Cardiac septum (tissue), 1 donor: ENCODE measurements at places on chromosomes 2 and 18. TPM values are rescaled to one million over a fixed set of nuclear protein-coding genes. Genes with fewer than 3 reads are reported as not detected.

DNA sequence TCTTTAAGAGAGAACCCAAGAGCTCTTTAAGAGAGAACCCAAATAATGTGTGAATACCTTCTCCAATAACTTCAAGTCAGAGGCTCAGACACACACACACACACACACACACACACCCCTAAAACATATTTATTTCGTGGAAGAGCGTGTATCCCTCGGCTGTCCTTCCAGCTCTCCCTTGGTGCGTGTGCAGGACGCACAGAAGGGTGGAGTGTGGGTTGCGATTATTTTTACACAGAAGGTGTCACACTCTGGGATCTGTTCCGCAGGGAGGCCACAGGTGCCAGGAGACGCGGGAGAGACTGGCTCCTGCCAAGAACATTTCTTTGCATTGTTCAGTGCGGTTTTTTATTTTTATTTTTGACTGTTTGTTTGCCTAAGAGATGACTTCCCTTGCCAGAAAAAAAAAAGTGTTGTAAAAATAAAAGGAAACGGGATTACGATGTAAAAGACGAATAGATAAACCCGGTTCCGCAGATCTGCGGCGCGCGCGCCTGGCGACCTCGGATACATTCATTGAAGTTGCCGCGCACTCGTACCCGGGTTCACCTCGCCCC lies 47.3 kb upstream of the ATP6V1B1 start:
- DNase-seq = no peak

DNA sequence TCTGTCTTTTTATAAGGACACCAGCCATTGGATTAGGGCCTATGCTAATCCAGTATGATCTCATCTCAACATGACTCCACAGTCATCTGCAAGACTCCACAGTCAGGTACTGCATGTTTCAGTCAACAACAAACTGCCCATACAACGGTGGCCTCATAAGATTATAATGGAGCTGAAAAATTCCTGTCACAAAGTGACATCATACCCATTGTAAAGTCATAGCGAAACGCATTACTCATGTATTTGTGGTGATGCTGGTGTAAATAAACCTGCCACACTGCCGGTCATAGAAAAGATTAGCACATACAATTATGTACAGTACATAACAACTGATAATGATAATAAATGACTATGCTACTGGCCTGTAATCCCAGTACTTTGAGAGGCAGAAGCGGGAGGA lies 102.2 kb downstream of the TEX51 start:
- no peak for DNase-seq

ERFE gene
- 0.62 TPM for total RNA-seq

- DNase-seq = no peak
Observed at GRCh38 chr2:110948027-110948674, 172.6 kb upstream of the BCL2L11 start.

SERPINB10 gene
- not detected for total RNA-seq

APCDD1 gene
- 9.9 TPM for total RNA-seq

DNA sequence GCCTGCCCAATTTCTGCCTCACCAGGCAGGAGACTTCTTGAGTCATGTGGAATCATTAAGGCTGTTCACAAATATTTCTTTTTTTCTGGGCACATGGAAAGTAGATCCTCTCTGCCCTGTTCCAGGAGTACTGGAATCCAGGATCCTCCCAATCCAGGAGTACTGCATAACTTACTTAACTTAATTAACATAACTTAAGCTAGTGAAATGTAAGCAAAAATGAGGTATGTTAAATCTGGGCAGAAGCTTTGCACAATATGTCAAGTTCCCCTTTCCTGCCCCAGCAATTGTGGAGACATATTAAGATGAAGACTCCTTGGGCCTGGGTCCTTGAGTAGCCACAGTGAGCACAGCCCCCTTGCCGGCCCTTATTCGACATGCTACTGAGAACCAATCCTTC lies 3.2 kb downstream of the CD207 start:
- DNase-seq = no peak

DGUOK gene
- total RNA-seq = 23.7 TPM

SLC66A3 gene
- 9.7 TPM for total RNA-seq

CHN1 gene
- total RNA-seq = 23.8 TPM

INHA gene
- 0.59 TPM for total RNA-seq

GRCh38 chr2:150140777-150141176 lies 346.7 kb downstream of the RND3 start:
- DNase-seq = no peak

DNA sequence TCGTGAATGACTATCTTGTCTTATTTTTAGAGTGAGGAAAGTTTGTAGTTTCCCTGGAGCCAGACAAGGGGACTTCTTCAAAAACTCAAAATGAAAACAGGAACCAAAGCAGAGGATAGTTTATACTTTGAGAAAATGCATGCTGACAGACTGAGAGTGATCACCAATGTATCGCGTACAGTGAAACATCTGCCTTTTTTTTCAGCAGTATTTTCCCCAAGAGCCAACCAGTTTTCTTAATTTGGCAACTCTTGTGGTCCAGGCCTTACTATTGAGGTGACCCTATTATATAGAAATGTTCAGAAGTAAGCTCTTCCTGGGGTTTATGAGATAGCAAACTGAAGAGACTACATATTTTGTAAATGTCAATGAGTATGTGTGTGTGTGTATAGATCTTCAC lies 153.7 kb upstream of the VRK2 start:
- no peak for DNase-seq

DNA sequence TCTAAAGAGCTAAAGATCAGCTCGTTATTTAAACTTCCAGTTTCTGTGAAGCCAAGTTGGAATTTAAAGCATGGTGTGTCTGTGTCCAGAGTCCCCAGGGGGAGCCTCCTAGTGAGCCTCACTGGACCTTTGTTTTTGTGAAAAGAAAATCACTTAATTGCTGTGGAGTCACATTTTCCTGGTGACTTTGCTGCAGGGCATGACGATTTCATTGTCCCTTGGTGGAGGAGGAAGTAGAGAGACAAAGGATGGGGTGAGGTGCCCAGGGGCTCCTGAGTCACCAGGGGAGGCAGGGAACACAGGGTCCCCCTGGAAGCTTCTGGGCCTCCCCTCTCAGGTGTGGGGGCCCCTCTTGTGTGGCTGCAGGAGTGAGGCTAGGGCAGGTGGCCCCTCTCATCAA lies 19.7 kb downstream of the ATP6V1C2 start:
- DNase-seq = no peak

GRCh38 chr2:8115456-8115855 lies 566.4 kb upstream of the ID2 start:
- DNase-seq = no peak

LYPD6 gene
- total RNA-seq = 0.16 TPM

ESPNL gene
- total RNA-seq = 0.08 TPM

GRCh38 chr18:58213440-58213839 lies 169.4 kb downstream of the NEDD4L start:
- DNase-seq = no peak

- DNase-seq = no peak
Observed at GRCh38 chr18:2706903-2707302, 51.4 kb downstream of the SMCHD1 start.

C2orf68 gene
- 26.3 TPM for total RNA-seq

CPO gene
- not detected for total RNA-seq

TLX2 gene
- total RNA-seq = not detected

DNA sequence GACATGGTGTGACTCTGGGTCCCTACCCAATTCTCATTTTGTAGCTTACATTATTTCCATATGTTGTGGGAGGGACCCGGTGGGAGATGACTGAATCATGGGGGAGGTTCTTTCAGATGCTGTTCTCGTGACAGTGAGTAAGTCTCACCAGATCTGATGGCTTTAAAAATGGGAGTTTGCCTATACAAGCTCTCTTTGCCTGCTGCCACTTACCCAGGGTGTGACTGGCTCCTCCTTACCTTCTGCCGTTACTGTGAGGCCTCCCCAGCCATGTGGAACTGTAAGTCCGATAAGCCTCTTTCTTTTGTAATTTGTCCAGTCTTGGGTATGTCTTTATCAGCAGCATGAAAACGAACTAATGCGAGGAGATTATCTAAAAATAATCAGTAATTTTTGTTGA lies 1683.2 kb upstream of the SLC39A10 start:
- DNase-seq = no peak

DNA sequence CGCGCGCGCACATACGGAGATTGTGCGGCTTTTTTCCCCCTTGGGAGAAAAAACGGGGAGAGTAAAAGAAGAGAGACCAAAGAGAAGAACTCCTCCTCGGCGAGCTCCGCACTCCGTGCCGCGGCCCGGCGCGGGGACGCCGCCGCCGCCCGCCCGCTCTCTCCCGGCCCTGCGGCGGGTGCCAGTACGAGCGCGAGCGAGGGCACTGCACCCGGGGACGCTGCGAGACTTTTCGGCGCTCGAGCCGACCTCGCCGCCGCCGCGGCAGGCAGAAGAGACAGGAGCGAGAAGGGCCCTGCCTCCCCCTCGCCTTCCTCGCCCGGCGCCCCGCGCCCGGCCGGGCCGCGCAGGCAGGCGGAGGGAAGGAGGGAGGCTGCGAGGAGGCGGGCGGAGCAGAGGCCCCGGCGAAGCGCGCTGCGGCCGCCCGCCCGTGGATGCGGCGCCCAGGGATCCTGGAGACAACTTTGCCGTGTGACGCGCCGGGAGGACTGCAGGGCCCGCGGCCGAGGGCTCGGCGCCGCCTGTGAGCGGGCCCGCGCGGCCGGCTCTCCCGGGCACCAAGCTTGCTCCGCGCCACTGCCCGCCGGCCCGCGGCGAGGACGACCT lies 857 bp upstream of the INHBB start:
- DNase-seq = no peak

DNA sequence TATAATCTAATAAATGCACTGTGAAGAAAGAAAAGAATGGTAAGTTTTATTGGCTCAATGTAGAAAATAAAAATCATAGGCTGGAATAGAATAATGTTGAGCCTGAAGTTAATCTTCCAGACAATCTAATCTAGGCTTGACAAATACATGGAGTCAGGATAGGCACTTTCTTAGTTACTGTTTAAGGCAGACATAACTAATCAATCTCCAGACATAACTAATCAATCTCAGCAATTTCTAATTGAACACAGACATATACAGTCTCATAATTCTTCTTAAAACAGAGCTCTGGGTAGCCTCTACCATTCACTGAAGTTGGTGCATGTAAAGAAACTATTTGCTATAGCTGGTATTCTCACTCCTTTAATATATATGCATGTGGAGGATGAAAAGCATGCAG lies 150.1 kb upstream of the CTAGE1 start:
- no peak for DNase-seq

DNA sequence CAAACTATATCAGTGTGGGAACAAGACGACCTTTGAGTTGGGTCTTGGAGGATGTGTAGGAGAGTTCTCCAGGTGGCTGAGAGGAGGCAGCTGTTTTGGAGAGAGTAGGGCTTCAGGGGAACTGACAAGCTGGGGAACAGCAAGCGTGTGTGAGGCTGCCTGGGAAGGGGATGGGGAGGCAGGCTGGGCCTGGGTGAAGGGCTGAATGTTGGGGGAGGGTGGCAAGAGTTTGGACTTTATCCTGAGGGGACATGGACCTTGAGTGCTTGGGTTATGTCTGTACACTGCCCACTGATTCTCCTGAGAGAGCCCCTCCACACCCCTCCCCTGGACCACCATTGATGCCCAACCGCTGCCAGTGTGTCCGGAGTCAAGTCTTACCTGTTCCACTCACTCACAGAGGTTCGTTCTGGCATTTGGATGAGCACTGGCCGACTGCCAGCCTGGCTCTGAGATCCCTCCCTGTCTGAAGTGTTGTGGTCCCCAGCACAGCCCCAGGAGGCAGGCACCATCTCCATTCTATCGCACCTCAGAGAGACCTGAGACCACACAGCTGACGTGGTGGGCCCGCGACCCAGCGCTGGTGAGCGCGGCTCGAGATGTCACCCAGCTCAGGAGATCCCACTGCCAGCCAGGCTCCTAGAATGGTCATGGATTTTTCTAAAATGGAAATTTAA lies 59.5 kb downstream of the DCDC2C start:
- peak; percentile 74 for DNase-seq

CIB4 gene
- total RNA-seq = not detected

GRCh38 chr2:172462849-172463381 lies 35.5 kb downstream of the ITGA6 start:
- no peak for DNase-seq

DNA sequence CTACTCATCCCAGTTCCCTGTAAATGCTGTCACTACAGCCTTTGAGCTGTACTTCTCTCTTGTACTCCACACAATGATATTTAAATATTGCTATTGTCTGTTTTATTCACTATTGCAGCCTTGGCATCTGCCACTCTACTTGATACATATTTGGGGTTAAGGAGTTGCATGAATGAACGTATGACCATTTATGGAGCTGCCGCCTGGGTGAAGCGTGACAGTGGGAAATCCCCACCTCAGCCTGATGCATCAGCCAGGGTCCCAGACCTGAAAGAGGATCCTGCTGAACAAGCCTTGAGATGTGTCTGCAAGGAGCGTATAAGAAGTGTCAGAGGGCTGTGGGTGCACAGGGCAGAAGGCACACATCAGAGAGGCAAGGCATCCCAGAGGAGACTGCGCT lies 39.1 kb downstream of the MRPL35 start:
- no peak for DNase-seq

CCDC85A gene
- 2.7 TPM for total RNA-seq

- no peak for DNase-seq
Observed at GRCh38 chr2:229416116-229416694, 145.1 kb upstream of the PID1 start.

DNA sequence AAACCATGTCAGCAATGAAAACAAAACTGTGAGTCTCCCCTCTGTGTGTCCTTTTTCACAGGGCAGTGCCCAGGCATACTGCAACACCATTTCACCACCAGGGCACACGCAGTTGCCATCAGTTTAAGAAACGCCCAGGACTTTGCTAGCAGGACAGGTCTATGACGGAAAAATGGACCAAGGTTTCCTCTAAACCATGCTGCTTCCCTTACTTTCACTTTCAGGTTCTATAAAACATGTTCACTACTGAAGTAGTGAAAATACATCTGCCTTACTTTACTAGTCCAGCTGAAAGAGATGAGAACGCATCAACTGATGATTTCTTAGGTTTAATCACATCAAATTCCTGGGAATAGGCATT lies 110.5 kb downstream of the TCF4 start:
- DNase-seq = no peak

GRP gene
- not detected for total RNA-seq

DNA sequence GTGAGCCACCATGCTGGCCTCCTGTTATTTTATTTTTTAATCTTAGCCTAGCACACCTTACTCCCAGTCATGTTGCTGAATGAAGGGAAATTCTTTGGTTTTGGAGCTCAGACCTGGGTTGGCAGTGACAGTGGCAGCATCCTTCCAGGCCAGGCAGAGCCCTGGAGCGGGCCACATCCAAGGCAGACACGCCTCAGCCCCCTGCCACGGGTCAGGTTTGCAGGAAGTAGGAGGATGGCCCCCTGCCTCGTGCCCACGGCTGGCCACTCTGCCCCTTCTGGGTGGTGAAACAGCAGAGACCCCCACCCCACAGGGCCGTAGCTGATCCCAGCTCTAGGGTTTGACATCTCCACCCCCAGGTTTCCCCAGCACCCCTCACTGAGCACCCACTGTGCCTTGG lies 11.7 kb downstream of the EFHD1 start:
- DNase-seq = no peak

GRCh38 chr2:178251151-178251955 lies 57.0 kb downstream of the OSBPL6 start:
- DNase-seq = no peak
